ENCODE measurements at places on chromosomes 2 and 18. TPM values are rescaled to one million over a fixed set of nuclear protein-coding genes. Genes with fewer than 3 reads are reported as not detected.

Gene MTHFD2
- 31.1 TPM for total RNA-seq

Gene CCDC121
- 6.7 TPM for total RNA-seq

Gene HOXD8
- total RNA-seq: not detected

Gene KLHL41
- total RNA-seq: 3.9 TPM

Gene PKDCC
- total RNA-seq: 13.4 TPM

Gene DNER
- 289 TPM for total RNA-seq

Gene ABCG8
- total RNA-seq: 1.2 TPM

Gene SLC16A14
- total RNA-seq: 66.9 TPM

Gene CYP27A1
- 5.8 TPM for total RNA-seq

Gene CD28
- 0.69 TPM for total RNA-seq

Gene ZNF521
- total RNA-seq: 67.1 TPM

Gene CNGA3
- total RNA-seq: 6.0 TPM

Gene RHBDD1
- 57.7 TPM for total RNA-seq

Gene GALNT14
- 20.5 TPM for total RNA-seq

Gene FZD7
- total RNA-seq: 7.4 TPM

Gene ASAP2
- 51.7 TPM for total RNA-seq
